ENCODE measurements at places on chromosomes 11 and 22.

DNA sequence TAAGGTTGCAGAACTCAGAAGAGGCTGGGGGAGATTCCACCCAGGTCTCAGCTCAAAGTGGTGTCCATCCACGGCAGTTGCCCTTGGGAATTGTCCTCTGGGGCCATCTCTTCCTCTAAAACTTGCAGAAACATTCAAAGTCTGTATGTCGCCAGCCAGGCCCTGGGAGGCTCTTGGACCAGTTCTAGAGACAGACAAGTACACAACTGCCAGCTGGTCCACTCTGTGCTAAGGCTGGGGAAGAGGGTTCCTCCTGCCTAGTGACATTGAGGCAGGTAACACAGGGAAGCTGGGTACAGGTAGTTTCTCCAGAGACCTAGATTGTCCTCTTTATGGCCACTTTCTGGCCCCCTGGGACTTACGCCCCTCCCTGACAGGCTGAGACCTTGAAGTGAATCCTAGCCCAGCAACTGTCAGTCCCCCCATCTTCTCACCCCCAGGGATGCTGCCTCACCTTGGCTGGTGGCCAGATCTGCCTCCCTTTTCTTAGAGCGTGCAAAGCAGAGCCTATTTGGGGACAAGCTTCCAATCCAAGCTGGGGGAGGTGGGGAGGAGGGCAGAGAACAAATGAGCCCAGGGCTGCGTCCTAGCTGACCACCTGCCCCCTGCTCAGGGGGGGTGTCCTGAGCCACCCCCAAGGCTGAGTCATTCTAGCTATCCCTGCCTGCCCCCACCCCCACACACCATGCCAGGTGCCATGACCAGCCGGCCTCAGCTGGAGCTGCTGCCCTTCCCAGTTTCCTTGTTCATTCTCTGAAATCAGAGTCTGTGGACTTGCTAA lies 8.4 kb downstream of the FAM83F start:
- DNase-seq: no peak

DNA sequence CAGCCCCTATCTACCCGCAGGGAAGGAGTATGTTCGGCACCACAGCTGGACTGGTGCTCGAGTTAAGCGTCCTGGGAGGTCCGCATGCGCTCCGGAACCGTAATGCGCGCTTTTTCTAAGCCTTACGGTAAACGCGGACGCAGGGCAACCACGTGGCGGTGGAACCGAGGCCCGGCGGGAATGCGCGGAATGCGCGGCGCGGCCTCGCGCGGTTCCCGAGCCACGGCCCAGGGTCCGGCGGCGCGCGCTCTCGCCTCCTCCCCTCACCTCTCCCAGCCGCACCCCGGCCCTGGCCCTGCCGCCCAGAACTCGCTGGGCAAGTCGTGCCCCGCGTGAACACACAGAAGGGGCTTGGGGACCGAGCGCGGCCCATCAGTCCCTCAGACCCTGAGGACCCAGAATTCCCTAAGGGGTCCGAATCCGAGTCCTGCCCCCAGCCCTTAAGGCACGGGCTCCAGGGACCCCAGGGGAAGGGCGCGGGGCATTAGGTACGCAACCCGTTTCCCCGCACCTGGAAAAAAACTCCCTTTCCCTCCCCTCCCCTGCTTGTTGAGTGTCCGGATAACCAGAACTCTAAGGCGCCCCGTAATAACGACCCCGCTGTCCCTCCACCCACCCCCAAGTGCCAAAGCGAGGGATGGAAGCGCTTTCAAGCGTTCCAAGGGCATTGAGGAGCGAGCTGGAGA lies 4.3 kb upstream of the CCND1 start:
- DNase-seq: peak; percentile 90

GRCh38 chr11:121153472-121153871 lies 52.4 kb downstream of the TECTA start:
- no peak for DNase-seq

GRCh38 chr11:104191124-104191523 lies 27.2 kb upstream of the PDGFD start:
- peak; percentile 8 for DNase-seq

DNA sequence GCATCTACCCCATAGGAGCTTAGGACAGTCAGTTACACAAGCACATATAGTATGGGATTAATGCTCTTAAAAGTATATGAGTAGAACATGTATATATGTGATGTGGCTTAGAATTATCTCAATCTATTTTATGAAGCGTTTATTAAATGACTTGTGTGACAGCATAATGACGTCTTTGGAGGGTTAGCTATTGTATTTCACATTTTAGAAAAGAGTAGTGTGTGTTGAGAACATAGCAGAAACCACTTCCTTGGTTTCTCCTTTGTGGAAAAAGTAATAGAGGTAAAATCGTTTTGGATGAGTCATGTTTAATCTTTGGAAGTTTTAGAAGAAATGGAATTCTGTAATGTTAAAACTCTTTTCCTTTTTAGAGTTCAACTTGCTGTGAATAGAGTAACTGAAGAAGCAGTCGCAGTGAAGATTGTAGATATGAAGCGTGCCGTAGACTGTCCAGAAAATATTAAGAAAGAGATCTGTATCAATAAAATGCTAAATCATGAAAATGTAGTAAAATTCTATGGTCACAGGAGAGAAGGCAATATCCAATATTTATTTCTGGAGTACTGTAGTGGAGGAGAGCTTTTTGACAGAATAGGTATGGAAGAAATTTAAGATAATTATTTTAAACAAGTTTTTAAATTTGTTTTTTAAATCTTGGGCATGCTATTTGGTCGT lies 2.4 kb downstream of the CHEK1 start:
- DNase-seq: peak; percentile 20
